ENCODE measurements at places on chromosomes 6 and 20.

DNA sequence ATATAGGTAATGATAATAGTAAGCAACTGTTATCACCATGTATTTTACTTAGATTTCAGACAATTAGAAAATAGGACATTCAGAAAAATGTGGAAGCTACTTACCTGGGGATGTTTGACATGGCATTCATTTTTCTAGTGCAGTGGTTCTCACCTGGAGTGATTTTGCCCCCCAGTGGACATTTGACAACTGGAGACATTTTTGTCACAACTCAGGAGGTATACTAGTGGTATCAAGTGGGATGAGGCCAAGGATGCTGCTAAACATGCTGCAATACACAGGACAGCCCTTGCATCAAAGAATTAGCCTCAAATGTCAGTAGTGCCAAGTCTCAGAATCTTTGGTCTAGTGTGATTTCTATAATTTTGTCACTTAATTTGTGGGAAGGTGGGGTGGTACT, 36.1 kb downstream of the NUS1 start:
- DNase-seq, result no peak

DNA sequence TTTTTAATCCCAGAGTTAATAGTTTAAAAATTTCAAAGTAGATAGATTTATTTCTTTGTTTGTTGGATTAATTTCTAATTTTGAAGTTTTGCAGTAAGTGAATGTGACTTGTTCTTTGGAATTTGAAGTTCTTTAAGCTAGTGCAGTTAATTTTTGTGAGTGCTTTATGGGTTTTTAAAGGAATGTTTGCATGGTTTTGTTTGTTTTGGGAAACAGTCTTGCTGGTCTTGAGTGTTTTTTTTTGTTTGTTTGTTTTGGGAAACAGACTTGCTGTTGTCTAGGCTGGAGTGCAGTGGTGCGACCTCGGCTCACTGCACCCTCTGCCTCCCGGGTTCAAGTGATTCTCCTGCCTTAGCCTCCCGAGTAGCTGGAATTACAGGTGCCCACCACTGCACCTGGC, 9.5 kb downstream of the PANK2 start:
- DNase-seq, result no peak

DNA sequence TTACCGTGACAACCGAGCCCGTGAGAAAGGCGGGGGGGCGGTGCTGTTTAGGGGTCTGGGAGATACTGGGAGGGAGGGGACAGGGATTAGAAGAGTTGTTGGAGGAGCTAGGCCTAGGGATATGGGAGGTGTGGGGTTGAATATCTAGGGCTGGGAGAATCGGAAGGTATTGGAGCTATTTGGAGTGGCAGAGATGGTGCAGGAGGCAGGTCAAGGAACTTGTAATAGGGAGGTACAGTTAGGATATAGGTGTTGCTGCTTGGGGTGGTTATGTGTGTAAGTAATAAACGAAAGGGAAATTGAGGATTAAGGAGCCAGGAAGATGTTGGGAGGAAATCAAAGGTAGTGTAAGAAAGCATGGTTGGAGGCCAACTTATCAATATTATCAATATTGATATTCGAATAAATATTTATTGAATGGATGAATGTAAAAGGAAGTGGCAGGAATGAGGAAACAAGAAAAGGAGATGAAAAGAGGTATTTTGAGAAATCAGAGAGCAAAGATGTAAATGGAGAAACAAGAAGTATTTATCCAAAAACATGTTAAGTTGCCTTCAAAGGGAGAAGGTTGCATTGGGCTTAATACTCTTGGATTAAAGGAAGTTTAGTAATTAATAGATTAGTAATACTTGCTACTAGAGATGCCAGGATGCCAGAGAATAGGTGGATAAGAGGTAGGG, 602 bp downstream of the PPP1R11 start:
- DNase-seq, result no peak

DNA sequence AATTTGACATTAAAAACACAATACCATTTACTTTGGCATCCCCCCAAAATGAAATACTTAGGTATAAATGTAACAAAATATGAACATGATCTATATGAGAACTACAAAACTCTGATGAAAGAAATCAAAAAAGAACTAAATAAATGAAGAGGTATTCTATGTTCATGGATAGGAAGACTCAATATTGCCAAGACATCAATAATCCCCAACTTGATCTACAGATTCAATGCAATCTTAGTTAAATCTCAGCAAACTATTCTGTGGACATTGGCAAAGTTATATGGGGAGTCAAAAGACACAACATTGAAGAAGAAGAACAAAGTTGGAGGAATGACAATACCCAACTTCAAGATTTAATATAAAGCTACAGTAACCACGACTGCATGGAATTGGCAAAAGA, 145.2 kb upstream of the HEY2 start:
- no peak for DNase-seq
